ENCODE measurements at places on chromosomes 6 and 20.
A peak's percentile ranks its signal among the peaks of the same experiment; 100 is the strongest.

GRCh38 chr6:150028799-150029198 lies 3.5 kb upstream of the RAET1L start:
- no peak for DNase-seq

GRCh38 chr6:55260181-55260580 lies 67.1 kb upstream of the GFRAL start:
- no peak for DNase-seq

DNA sequence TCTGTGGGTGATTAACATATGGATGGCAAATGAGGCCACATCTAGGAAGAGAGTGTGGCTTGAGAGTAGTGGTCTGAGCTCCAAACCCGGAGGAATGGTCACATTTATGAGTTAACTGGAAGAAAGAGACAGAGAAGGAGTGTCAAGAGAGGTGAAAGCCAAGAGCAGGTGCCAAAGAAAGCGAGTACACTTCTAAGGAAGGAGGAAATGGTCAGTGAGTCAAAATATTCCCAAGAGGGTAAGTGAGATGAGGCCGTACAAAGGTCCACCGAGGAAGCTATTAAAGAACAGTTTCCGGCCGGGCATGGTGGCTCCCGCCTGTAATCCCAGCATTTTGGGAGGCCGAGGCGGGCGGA lies 104.5 kb upstream of the RNF24 start:
- DNase-seq = no peak

- no peak for DNase-seq
These were observed 16.8 kb downstream of the C6orf132 start for GRCh38 chr6:42125663-42126062.

DNA sequence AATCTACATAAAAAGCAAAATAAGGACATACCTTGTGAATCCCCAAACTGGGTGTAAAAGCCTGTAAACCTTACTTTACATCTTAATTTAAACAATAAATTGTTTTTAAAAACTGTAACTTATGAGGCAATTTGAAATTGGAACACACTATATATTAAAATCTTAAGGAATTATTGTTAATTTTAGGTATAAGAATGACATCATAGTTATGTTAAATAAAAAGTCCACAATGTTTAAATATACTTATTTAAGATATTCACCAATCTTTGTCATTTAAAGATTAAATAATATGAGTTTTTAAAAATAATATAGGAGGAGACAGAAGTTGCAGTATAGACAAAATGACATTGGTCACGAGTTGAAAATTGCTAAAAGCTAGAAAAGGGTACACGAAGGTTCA lies 621.9 kb upstream of the POU3F2 start:
- no peak for DNase-seq

DNA sequence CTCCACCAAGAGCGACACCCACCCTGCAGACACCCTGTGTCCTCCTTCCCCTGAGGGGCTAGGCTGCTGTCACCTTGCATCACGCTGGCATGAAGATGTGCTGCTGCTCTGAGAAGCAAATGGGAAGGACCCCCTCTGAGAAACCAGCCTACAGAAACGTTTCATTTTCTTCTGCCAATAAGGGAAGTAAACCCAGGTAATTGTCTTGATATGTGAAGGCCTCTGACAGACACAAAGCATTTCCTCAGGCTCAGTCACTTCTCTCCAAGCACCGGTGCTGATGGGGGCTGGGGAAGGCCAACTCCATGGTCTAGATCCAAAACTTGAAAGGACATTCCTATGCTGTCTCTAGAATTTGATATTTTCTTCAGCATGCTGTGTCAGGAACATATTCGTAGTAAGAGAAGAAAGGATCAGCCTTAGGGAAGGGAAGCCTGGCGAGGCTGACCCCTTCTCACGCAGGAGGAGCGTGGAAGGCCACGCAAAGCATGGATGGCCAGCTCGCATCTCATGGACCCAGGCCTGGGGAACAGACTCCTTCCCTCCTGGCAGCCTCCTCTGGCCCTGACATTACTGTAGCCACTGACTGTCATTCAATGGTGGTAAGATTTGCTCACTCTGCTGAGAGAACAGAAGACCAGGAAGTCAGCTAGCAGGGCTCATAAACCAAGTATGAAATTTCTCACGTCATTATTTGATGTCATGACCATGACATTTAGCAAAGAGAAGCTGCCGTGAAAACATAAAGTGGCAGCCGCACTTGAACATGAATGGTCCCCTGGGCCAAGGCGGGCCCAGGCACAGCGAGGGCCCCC lies 20.4 kb downstream of the ACSS1 start:
- DNase-seq = no peak

DNA sequence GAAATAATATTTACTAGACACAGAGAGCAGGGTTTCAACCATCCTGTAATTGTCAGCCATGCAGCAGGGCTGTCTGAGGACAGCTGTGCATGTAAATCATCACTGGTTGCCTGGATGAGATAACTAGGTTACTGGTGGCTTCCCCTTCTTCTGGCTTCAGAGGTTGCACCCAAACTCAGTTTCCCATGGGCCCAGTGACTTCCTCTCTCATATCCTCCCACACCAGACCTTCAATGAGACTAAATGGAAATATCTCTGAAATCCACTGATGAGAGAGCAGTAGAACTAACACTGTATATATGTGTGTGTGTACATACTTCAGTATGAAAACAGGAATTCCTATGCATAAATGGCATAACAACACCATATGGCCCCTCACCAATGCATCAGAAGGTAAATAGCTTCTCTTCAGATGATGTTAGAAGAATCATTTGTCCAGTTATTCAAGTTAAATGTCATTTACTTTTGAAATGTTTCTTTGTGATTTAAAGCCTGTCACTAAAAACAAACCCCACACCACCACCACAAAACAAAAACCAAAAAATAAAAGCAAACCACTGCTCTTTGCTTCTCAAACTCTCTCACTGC lies 51.0 kb upstream of the IL20RA start:
- DNase-seq = no peak

GRCh38 chr6:42629845-42630244 lies 66.0 kb downstream of the UBR2 start:
- no peak for DNase-seq

DNA sequence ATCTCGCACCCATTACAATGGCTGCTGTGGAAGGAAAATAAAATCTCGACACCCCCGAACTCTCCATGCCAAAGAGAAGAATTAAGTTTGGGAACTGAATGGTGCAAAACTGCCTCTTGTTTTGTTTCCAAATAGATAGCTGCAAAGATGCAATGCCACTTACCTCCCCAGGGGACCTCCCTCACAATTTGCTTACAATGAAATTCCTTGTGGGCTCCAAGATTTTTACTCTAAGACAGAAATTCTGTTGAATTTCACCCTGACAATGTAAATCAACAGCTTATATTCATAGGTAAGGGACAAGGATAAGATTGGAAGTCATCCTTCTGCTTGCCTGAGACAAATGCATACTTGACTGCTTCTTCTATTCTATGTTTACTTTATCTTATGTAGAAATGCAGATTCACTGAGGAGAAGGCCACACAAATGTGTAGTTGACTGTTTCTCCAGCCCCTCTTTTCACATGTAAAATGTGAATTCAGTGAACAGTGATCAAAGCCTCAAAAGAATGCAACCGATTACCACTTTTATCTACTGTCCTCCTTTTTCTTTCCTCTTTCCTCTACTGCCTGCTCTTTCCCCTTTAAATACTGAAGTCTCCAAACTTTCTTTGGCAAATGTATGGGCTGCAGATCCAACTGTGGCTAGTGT lies 36.6 kb downstream of the ADGRF4 start:
- DNase-seq = no peak

- DNase-seq = no peak
These were observed 16.2 kb downstream of the BNIP5 start for GRCh38 chr6:36320475-36320874.

DNA sequence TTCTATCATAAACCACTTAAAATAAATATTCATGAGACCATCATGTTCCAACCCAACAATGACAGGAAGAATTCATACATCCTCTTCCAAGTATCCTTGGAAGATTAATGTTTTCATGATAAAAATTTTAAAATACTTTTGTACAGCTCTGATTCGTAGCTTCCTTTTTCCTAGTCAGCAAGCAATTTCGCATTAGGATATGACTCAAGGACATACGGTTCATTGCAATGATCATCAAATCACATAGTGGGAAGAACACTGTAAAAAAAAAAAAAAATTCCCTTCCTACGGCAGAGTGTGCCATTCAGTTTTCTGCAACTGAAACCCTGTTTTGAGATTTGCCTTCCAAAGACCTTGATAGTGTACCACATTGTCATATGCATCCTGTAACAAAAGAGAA lies 35.3 kb upstream of the GFOD1 start:
- DNase-seq = peak; percentile 67

- no peak for DNase-seq
These were observed 142.6 kb upstream of the HMGN3 start for GRCh38 chr6:79377047-79377446.

DNA sequence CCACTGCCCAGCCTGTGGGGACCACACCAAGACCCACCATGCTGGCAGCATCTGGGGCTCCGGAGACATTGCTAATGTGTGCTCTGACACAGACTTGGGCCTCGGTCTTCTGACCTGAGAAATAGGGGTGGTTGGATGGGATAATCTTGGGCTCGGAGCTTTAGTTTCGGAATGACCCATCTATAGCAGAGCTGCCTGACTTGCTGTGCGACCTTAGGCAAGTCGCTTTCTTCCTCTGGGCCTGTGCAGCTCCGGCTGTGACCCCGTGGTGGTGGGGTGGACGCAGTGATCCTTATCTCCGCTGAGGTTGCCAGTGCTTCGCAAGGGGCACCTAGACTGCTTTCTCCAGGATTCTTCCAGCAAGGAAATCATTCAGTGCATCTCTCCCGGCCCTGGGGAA lies 43.7 kb downstream of the CEBPB start:
- DNase-seq = no peak

GRCh38 chr20:17587148-17587547 lies 17.3 kb downstream of the DSTN start:
- no peak for DNase-seq

DNA sequence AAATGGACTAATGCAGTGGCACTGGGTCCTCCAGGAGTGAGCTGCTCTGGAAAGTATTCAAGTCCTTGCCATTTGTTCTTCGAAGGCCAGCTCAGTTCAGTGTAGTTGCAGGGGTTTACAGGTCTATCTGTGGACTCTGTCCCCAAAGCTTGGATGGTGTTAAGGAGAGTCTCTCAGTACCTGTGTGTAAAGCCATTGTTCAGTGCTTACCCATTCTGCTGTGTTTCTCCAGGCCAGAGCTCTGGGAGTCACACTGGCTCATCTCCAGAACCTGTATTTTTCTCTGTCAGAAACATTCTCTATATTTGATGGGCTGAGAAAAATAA lies 66.6 kb downstream of the DTD1 start:
- DNase-seq = no peak

GRCh38 chr20:3367089-3367488 lies 40.4 kb downstream of the DNAAF9 start:
- DNase-seq = no peak

DNA sequence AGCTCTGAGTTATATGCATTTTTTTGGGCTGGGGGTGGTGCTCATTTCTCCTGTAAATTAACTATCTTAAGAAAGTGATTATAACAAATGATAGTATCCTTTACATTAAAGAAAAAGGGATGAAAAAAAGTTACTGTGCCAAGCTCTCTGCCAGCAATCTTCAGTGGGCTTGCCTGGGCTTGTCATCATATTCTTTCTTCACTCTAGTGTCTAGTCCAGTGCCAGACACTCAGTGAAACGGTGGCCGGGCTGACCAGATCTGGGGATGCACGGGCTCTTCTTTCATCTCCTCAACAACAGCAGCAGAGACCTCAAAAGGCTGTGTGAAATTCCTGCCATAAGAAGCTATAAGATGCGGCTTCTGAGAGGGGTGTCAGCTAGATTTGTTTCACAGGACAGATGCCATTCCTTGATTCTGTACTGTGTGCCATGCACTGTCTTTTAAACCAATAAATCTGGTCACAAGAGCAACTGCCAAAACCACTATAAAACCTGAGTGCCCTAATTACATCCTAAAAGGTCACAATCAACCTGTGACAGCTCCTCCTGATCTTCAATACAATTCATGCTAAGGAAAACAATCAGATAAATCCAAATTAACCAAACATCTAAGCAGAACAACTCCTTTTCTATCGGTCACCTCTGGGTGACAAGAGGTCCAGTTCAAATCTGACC lies 12.1 kb downstream of the EXOC2 start:
- DNase-seq = no peak

GRCh38 chr6:156840606-156841005 lies 63.4 kb downstream of the ARID1B start:
- peak; percentile 8 for DNase-seq

- DNase-seq = peak; percentile 66
These were observed 50.0 kb upstream of the DST start for GRCh38 chr6:56692523-56693245.

DNA sequence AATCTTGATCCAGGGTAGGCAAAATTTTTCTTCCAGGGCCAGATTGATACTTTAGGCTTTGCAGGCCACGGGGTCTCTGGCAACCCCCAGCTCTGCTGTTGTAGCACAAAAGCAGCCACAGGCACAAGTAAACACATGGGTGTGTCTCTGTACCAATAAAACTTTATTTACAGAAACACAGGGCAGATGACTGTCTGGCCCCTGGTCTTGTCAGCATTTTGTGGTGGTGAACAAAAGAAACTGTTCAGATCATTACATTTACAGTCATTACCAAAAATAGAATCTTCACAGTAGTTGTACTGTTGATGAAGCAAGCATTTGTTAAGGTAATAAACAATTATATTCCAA lies 45.0 kb upstream of the KIF25 start:
- DNase-seq = no peak

DNA sequence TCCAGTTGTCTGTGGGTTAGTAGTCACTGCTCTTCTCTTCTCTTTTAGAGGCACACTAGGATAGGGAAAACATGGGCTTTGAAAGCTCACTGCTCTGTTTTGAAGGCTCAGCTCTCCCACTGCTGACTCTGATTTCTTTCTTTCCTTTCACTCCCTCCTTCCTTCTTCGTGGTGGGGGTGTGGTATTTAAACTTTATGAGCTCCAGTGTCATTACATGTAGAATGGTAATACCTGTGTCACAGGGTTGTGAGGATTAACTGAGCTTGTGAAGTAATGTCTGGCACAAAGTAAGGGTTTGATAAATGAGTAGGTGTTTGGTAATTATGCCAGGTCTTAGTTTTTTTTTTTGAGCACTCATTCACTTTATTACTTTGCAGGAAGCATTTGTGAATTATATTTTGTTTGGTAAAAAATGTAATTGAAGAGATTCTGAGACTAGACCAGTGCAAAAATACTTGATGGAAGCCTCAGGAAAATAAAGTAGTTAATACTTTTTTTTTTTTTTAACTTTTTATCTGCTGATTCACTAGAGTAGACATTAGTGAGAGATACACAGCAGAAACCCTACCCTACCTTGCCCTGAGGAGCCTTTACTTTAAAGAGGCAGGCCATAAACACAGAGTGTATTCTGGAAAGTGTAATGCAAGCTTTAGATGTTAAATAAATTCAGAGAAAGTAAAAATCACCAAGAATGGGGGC lies 17.3 kb downstream of the SMAP1 start:
- no peak for DNase-seq

GRCh38 chr20:54041336-54041735 lies 29.1 kb downstream of the BCAS1 start:
- DNase-seq = no peak

GRCh38 chr6:121865811-121866210 lies 430.4 kb downstream of the GJA1 start:
- DNase-seq = no peak

Data from fibroblast of skin of abdomen (primary cell).